ENCODE measurements at places on chromosomes 3 and 15. TPM values are rescaled to one million over a fixed set of nuclear protein-coding genes. Genes with fewer than 3 reads are reported as not detected.

XIRP1 gene
- total RNA-seq, result not detected

CCDC54 gene
- total RNA-seq, result not detected

SCN11A gene
- total RNA-seq, result under 0.01 TPM

TUSC7 gene
- not detected for total RNA-seq

CCR3 gene
- not detected for total RNA-seq

CHRNA5 gene
- 11.4 TPM for total RNA-seq

DNA sequence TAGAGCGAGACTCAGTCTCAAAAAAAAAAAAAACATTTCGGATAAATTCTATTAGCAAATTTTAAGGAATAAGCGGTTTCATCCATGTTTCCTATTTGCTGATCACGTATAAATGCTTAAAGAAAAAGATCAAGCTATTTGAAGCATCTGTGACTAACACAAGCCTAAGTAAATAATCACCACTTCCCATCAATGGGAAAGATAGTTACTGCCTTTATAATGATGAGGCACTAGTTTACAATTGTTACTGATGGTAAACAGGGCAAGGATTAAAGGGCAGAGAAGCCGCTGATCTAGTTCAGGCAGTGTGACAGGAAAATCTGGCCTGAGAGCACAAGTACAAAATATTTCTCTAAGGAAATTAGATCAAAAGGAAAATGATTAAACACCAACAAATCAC is 13.7 kb downstream of the CLPX start:
- no peak for DNase-seq

- DNase-seq, result no peak
These were observed 84.8 kb downstream of the ARPP21 start for GRCh38 chr3:35724106-35724505.

DNA sequence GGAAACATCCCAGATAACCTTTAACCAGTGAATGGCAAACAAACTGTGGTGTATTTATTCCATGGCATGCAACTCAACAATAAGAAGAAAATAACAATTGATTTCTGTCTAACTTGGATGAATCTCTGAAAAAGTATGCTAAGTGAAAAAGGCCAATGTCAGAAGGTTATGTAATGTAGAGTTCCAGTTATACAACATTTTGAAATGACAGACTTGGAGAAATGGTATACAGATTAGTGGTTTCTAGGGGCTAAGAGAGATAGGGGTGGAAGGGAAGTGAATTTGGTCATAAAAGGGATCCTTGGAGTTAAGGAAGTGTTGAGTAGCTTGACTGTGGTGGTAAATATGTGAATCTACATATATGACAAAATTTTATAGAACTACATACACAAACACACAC is 269.4 kb upstream of the SUCLG2 start:
- no peak for DNase-seq

- no peak for DNase-seq
These were observed 240.4 kb downstream of the RBMS3 start for GRCh38 chr3:29521293-29521692.

- DNase-seq, result peak; percentile 40
These were observed at the start of gene PPM1L for GRCh38 chr3:160755776-160756304. Gene PPM1L (plus strand): TSS chr3:160756231.

GRCh38 chr3:128143496-128143895 is 9.8 kb upstream of the EEFSEC start:
- no peak for DNase-seq

- DNase-seq, result no peak
These were observed 134.0 kb downstream of the IL5RA start for GRCh38 chr3:2976212-2976611.

DNA sequence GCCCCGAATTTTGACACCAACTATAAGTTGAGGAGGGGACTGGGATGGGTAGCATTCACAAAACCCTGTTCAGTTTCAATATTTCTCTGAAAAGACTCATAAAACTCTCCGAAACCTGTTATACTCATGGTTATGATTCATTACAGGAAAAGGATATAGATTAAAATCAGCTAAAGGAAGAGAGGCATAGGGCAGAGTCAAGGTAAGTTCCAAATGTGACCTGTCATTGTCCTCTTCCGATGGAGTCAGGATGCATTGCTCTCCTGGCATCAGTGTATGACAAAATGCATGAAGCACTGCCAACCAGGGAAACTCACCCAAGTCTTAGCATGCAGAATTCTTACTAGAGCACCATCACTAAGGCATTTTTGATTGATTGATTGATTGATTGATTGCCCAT is 525.0 kb upstream of the NAALADL2 start:
- no peak for DNase-seq

- no peak for DNase-seq
These were observed 8.6 kb downstream of the GPX1 start for GRCh38 chr3:49349348-49350114.

- no peak for DNase-seq
These were observed 486.7 kb downstream of the IL5RA start for GRCh38 chr3:2623436-2623835.

DNA sequence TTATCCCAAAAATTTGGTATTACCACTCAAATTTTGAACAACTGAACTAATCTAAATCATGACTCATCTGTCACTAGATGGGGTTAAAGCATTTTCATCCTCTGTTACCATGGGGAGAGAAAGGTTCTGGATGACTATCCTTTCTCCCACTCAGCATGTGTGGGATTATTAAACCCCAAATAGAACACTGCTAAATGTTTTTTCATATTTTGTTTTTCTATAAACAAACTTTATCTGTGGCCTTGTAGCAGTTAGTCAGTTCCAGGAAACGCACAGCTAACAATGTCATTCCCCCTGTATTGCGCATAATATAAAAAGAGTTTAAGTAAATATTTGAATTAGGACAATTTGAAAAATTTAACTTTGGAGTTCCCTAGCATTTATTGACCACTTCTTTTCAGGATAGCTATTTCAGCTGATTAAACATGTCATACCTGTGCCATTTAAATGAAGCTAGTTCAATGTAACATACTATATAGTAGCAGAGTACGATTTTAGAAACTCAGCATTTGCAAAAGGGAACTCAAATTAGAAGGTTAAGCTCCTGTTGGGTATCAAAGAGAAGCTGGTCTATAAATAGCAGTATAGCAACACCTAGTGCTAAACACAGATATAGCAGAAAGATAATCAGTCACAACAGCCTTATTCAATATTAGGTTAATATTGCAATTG is 9.2 kb upstream of the TMEM212 start:
- DNase-seq, result no peak

GRCh38 chr3:113153499-113154107 is 57.8 kb upstream of the BOC start:
- no peak for DNase-seq

- no peak for DNase-seq
These were observed 3.1 kb upstream of the BNC1 start for GRCh38 chr15:83287541-83288027.

DNA sequence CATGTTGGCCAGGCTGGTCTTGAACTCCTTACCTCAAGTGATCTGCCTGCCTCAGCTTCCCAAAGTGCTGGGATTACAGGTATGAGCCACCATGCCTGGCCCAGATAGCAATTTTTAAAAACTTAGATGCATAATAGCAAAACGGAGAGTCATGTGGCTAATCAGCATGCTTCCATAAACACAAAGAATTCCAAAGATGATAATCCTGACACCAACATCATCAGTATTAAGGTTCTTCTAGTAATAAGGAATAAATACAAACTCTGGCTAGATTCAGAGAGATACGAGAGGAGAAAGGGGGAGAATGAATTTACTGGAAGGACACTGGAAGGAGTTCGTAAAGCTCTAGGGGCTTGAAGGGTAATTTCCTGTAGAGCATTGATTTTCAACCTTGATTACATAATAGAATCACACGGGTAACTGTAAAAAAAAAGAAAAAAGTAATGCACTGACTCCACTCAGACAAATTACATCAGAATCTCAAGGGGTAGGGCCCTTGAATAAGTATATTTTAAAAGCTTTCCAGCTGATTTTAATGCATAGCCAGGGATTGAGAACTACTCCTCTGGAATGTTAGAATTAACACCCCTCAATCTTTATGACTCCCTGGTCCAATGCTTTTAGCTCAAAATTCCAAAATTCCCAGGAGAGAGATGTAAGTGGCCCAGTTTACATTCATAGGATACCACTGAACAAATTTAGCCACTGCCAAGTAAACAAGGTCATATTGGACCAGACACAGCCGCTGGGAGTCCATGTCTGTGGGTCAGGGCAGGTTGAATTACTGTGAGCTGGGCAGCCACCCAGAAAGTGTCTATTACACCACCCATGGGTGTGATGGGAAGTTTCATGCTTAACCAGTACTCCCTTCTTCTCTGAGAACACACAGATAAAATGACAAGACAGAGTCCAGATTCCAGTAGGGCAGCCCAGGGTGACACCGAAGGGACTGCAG is 243.9 kb downstream of the TBL1XR1 start:
- no peak for DNase-seq

DNA sequence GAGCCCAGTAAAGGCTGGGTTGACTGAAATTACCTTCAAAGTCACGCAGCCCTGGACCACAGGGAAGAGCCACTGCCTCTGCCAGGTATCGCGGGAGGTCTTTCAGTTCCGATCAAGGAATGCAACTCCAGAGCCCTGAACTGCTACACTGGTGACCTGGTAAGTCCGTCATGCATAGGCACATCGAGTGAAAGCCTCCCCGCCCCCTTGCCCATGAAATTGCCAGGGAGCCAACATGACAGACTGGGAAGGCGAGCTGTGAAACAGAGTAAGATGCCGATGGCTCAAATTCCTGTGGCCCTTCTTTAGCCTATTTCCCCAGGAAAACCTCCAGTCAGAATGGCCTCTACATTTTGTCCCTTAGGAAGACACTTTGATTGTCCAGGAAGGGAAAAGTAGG is 2.3 kb upstream of the GP5 start:
- no peak for DNase-seq

- DNase-seq, result no peak
These were observed 51.6 kb upstream of the TCF12 start for GRCh38 chr15:56866803-56867202.

- DNase-seq, result no peak
These were observed 166.9 kb upstream of the TPM1 start for GRCh38 chr15:62875626-62876021.

- DNase-seq, result no peak
These were observed 760.4 kb downstream of the NTRK3 start for GRCh38 chr15:87496109-87496508.

- DNase-seq, result no peak
These were observed 120.1 kb upstream of the NMNAT3 start for GRCh38 chr3:139797724-139798343.

DNA sequence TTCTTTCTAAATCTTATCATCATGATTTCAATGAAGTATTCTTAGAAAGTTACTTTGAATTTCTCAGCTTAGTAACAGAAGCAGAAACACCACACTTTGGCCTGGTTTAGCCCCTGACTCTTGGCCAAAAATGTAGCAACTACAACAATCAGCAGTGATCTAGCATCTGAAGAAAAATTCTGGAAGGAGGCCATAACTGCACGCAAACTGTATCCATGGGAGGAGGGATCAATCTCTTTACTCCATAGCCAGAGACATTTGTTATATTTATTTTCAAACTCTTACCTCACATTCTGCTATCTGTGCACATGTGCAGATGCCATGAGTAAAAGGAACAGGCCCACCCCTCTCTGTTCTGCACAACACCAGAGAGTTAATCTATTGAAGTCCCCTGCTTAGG is 251.0 kb upstream of the P2RY1 start:
- DNase-seq, result no peak
